ENCODE measurements at places on chromosomes 3 and 15.

DNA sequence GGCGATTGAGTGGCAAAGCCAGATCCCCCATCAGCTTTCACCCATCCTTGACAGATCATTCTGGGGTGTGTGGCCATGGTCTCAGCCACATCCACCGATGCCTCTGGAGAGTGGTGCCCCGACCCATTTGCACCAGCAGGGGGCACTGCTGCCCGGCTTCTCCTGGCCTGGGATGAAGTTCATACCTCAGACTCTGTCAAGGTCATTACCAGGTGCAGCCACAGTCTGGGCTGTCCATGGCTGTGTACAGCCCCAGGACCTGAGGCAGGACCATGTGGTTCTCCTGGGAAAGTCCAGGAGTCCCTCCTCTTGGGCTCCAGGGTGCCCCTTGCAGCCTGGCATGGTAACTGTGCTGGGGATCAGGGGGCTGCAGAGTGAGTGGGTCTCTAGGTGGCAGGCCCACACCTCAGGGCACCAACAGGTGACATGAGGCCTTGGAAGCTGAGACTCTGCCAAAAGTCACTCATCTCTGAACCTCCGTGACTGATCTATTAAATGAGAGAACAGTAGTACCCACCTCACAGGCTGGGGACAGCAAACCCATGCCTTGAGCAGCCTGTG lies 67.2 kb downstream of the CACNA2D2 start:
- peak; percentile 83 for DNase-seq

GRCh38 chr15:88274553-88275460 lies 18.3 kb upstream of the NTRK3 start:
- peak; percentile 42 for DNase-seq

DNA sequence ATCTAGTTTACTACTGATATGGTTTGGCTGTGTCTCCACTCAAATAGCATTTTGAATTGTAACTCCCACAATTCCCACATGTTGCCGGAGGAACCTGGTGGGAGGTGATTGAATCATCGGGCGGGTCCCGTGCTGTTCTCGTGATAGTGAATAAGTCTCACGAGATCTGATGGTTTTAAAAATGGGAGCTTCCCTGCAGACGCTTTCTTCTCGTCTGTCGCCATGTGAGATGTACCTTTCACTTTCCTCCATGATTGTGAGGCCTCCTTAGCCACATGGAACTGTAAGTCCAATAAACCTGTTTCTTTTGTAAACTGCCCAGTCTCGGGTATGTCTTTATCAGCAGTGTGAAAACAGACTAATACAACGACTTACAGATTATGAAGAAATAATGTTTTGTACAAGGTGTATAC lies 35.6 kb upstream of the PYDC2 start:
- DNase-seq, result no peak

DNA sequence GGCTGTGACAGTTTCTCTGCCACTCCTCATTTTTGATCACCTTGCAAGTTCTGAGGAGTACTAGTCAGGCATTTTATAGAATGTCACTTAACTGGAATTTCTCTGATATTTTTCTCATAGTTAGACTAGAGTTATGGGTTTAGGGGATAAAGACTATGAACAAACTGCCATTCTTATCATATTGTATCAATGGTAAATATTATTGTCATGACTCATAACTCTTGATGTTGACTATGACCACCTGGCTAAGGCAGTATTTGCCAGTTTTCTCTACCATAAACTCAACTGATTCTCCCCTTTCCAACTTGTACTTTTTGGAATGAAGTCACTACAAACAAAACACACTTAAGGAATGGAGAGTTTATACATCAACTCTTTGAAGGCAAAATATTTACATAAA lies 22.7 kb upstream of the OR5K1 start:
- no peak for DNase-seq

DNA sequence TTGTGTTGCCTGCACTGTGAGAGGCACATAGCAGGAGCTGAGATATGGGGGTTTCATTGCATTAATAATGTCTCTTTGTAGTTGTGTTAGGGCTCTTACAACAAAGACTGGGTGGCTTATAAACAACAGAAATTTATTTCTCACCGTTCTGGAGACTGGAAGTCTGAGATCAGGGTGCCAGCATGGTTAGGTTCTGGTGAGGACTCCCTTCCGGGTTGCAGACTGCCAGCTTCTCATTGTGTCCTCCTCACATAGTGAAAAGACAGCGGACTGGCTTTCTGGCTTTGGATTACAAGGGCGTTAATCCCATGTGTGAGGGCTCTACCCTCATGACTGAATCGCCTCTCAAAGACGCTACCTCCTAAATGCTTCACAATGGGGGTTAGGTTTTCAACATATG lies 20.6 kb downstream of the TMEM108 start:
- no peak for DNase-seq

DNA sequence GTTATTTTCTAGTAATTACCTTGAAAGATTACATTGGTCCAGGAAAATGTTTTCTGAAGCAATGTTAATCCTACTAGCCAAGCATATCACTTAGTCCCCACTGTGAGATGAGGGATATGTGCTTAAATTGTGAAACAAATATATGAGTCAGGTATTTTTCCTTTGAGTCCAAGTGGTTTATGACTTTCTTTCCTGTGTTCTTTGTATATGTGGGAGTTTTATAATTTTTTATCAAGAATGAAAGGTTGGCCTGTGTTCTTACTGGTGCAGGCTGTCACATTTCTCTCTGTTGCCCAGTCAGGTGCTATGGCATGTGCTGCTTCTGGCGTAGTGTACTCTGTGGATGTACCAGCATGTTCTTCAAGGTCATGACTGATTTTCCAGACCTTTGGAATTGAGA lies 147.4 kb downstream of the CMSS1 start:
- DNase-seq, result no peak

- DNase-seq, result no peak
Measured at GRCh38 chr15:78399091-78399490, 38.9 kb upstream of the IREB2 start.

GRCh38 chr3:119156868-119157267 lies 10.9 kb downstream of the TEX55 start:
- no peak for DNase-seq

- no peak for DNase-seq
Measured at GRCh38 chr15:79358069-79358468, 47.2 kb downstream of the TMED3 start.

DNA sequence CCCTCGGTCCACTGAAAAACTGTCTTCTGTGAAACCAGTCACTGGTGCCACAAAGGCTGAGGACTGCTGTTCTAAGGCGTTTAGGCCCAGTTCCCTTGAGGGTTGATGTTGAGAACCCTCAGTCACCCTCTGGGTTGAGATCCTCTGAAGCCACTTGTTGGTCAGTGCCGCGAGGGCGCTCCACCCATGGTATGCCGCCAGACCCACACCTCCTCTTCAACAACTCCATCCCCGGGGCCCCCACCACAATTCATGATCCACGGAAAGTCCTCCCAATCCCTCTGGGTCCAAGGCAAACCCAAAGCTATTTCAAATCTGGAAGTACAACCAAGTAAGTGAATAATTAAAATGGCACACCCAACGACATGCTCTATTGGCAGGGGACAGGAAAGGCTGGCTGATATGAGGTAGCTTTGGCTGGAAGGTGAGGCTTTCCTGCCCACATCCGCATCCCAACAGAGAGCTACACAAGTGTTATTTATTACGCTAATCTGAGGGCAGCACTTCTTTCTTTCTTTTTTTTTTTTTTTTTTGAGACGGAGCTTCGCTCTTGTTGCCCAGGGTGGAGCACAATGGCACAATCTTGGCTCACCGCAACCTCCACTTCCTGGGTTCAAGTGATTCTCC lies 58.1 kb downstream of the XXYLT1 start:
- no peak for DNase-seq

DNA sequence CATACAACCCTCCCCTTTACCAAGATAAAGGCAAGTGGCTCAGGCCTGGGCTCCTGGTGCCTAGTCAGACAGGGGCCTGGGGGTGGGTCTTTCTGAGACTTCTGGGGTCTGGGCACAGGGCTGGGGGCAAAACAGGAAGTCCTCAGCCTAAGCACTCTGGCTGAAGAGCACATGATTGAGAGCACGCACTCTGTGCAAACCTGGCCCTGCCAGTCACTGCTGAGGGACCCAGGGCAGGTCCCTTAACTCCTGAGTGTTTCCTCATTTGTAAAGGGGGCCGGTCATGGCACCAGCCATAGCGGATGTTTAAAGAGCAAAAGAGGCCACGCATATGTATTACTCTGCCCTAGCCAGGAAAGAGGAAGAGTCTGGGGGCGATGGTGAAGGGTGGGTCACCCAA lies 16.0 kb downstream of the TKT start:
- DNase-seq, result no peak

- DNase-seq, result no peak
Measured at GRCh38 chr15:39539973-39540558, 40.8 kb upstream of the THBS1 start.

GRCh38 chr15:64082757-64083156 lies 10.9 kb downstream of the CIAO2A start:
- no peak for DNase-seq

GRCh38 chr15:38536201-38536676 lies 28.4 kb downstream of the RASGRP1 start:
- DNase-seq, result no peak

- DNase-seq, result no peak
Measured at GRCh38 chr3:168820810-168821415, 725.2 kb upstream of the GOLIM4 start.

- DNase-seq, result no peak
Measured at GRCh38 chr15:57184502-57184901, 191.8 kb upstream of the CGNL1 start.

GRCh38 chr15:83733691-83734090 lies 79.8 kb downstream of the ADAMTSL3 start:
- DNase-seq, result no peak

- no peak for DNase-seq
Measured at GRCh38 chr15:77031376-77032050, 36.6 kb downstream of the PSTPIP1 start.

- peak; percentile 62 for DNase-seq
Measured at GRCh38 chr15:40702077-40702476, 7.1 kb downstream of the RAD51 start.

DNA sequence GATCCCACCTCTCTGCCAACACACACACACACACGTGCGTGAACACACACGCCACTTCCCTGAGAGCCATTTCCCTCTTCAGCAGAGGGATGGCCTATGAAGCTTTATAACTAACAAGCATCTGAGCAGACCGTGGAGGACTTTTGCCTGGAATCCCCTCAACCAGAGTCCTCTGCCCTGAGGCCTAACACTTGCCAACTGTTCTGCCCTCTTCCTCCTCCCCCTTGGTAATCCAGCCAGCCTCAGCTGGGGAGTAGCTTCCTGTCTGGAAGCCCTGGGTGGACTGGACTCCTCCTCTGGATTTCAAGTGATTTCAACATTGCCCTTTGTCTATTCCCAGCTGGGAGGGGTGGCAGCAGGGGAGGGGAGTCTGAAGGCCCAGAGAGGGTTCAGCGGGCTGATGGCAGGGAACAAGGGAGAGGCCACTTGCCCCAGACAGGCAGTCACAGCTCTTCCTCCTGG lies 68.4 kb upstream of the HACD2 start:
- DNase-seq, result no peak

DNA sequence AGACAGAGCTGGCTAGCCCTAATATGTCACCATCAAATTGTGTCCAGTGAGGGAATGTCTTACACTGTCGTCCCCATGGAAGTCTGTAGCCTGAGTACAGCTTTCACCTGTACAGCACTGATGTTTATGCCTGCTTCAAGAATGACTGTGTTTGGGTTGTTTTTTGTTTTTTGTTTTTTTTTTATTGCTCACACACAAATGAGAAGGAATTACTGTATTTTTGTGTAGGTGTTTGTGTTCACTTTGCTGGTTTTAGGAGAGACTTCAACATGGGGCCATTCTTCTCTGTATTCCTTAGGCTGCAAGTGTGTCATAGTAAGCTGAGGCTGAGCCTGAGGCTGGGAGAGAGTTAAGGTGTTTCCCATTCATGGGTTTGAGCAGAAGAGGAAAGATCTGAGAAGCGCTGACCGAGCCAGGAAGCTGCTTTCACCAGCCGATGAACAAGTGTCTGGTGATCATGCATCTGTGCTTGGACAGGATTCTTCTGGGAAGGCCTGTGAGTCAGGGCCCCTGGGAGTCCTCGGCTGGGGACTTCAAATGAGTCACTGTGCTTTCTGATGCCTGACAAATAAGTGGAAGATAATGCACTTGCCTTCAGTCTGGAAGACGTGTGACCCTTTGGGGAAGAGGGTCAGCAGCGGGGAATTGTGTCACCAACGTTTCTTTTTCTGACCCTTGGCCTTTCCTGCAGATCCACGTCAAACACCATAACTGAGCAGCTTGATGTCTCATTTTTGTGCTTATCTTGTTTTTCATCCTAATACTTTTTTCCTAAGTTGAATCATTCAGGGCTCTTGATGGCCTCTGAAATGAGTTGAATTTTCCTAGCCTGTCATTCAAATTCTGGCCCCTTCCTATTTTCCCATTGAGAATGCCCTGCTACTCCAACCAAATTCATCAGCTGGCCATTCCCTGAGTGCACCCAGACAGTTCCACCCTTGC lies 36.7 kb upstream of the ZBTB38 start:
- no peak for DNase-seq

DNA sequence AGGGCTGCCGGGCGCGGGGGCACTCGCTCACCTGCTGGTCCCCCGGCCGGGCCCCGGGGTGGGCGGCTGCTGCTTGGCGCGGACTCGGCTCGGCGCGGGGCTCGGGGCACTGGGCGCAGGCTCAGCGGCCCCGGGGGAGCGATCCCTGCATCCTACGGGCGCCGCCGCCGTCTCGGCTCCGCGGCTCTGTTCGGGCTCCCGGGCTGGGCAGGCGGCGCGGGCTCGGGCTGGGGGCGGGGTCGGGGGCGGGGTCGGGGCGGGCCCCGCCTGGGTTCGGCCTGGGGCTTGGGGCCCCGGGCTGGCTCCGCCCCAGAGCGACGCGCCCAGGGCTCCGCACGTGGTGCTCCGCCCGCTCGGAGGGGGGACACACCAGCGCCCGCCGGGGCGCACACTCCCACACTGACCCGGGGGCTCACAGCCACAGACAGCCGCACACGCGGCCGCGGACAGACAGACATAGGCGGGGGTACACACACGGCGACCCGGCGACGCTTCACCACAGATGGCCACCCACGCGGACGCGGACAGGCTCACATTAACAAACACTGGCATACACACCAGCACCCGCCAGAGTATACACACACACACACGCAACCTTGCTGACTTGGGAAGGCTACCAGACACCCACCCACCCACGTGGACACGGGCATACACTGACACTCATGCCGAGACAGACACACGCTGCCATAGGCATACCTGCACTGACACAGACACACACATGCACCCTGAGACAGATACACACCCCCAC lies at the start of gene SCN5A:
SCN5A (minus strand) TSS at position 188 of the 748 bp plus-strand sequence. CDS start 16,380 bp downstream, outside the sequence.
- DNase-seq, result peak; percentile 66

DNA sequence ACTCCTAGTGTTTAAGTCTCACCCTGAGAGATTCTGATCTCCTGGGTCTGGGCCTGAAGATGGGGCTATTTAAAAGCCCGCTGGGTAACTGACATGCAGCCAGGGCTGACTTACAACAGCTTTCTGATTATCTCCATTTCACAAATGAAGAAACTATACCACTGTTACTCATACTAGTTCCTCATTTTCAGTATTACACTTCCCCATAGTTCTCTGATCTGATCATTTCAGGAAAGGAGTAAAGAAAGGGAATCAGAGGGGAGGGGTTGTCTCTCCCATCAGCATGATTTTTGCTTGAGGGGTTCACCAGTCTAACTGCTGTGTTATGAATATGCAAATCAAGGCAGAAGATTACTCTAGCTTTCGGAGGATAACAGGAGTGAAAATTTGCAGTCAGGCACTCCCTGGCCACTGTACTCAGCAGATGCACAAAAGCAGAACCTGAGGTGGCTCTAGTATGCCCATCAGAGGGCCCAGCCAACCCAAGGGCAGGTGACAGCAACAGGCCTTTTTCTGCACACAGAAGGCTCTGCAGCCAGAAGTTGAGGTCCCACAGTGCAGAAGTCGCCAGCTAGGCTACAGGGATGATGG lies 59.4 kb downstream of the DAPK2 start:
- DNase-seq, result no peak

All from CD4-positive, alpha-beta T cell treated with Interleukin-17A for 1 hour (primary cell).